ENCODE measurements at places on chromosomes 4 and X.

DNA sequence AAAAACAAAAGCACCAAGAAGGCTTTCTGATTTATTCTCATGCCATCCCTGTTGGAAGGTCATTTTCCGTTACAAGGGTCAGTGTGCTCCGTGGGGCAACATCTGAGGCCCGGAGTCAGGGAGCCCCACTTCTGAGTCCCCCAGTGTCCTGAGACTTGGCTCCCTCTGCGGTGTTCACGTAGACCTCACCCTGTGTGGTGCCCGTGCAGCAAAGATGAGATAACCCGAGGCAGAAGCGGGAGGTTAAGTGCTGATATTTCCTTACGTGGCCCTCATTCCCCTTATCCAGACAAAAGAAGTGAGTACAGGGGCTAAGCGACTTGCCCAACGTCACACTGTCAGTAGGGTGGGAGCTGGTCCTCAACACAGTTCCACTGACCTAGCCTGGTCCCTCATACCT lies 3.5 kb downstream of the JAKMIP1 start:
- no peak for DNase-seq

GRCh38 chr4:106083065-106083464 lies 187.8 kb downstream of the NPNT start:
- DNase-seq = no peak

- DNase-seq = no peak
These were observed 49.8 kb downstream of the SMPX start for GRCh38 chrX:21708116-21708515.

DNA sequence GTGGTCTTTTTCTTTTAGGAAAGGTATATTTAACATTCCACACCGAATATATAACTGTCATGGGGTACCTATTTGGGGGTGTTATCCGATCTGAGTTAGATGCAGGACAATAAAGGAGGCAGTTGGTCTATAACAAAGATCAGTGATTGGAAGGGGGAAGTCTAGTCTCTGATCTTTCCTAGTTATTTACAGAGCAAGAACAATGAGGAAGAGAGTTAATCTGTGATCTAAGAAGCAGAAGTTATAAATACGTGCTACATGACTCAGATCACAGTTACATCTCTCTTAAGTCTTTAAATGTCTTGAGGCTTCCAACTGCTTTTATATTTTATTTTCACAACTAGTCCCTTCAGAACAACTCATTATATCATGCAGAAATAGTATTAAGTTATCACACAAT lies 33.2 kb upstream of the ARMCX4 start:
- no peak for DNase-seq

DNA sequence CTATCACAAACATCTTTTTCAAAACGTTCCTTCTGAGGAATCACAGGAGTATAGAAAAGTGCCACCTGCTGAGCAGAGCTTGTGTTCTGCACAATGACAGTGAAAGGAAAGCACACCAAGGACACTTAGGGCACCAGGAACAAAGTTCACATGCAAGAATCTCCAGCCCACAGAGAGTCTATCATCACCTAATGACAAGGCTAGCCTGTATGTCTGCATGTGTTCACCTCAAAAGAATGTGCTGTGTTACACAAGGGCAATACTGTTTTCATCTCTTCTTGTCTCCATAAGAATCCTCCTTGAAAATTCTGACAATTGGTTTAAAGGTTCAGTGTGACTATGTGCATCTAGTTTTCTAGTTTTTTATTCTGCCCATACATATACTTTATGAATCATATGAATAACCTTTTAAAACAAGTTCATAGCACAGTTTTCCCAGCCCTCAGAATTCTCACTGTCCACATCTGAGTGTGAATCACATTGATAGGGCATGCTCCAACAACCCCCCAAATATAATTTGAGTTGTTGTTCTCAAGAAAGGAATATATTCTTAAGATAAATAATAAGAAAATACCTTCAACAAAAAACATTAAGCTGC lies 118.0 kb downstream of the PWWP3B start:
- no peak for DNase-seq
